Activated gamma-delta T cell treated with Interleukin-2 at 50 U/mL for 16 hours (primary cell): ENCODE measurements at places on chromosomes 12 and 14.

DNA sequence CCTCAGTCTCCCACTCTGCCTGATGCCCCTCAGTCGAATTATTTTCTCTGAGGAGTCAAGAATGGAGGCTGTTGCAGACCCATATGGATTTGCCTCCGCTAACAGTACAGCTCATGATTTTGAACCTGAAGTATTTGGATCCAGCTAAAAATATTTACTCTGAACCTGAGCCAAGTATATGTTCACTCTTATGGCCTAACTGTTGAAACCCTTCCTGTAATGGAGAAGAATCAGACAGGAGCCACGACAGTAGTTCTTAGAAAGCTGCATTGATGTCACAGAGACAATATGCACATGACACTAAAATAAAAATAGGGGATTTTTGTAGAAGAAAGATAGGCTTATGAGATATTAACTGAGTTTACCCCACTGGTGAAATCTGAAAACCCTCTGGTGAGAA is 1128.3 kb upstream of the FLRT2 start:
- DNase-seq: no peak

GRCh38 chr12:90622431-90622830 is 332.5 kb downstream of the CCER1 start:
- no peak for DNase-seq

DNA sequence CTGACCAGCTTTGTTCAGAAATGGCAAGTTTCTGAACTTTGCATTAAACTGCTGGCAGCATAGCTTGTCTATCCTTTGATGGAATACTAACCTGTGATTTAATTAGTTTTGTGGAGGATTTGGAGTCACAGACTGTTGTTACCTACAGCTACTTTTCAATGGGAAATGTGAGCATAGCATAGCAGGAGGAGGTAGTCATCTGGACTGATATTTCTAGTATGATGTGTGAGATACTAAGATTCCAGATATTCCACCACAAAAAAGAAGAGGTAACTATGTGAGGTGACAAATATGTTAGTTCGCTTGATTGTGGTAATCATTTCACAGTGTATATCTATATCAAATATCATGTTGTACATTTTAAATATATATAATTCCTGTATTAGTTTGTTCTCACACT is 833.0 kb downstream of the SLC6A15 start:
- no peak for DNase-seq

DNA sequence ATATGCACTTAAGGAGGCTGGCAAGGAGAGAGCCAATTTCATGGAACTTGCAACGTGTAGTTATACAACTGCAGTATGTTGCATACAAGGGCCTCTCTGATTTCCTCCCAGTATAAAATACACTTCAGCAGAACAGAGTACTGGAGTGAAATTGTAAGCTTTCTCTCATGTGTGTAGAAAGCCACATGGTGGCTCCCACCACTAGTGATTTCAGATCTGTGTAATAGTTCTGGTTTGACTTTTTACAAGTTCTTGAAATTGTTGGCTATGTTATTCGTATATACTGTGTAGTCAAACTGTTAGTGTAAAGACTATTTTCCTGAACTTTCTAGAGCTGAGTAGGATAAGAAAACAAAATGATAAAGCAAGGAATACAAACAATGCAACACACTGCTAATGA is 16.4 kb upstream of the LMO3 start:
- DNase-seq: no peak

- peak; percentile 59 for DNase-seq
These were observed 1.4 kb upstream of the DNAJC14 start for GRCh38 chr12:55830601-55831446.

DNA sequence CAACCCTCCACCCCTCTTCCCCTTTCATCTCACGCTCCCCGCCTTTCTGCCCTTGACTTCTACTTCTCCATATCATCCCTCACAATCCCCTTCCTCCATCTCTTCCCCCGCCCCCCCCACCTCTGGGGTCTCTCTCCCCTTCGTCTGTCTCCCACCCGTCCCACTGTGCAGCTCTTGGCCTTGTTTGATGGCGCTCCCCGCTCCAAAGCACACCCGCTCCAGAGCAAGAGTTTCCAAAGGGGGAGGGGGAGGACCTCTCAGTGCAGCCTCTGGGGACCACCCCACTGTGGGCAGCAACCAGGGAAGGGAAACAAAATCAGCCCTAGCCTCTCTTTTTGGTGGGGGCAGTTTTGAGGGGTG is 774 bp downstream of the CHGA start:
- DNase-seq: no peak

DNA sequence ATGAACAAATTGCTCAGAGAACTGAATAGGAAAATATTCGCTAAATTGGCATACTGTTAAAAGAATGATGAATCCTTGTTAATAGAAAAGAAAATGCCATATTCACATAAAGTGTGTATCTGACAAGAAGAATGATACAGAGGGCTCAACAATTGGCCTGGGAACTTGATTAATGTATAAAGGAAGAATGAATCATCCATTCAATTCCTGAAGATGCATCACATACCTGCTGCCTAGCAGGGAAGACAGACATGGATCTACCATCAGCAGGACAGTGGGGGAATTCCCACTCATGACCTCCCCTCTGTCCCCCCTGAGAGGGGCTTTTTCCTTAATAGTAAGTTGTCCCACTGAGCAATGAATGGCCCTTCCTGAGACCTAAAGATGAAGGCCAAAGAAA is 13.5 kb downstream of the PTPN21 start:
- no peak for DNase-seq

- DNase-seq: no peak
These were observed 1.0 kb downstream of the GMFB start for GRCh38 chr14:54487771-54488170.

- DNase-seq: no peak
These were observed 53.3 kb upstream of the E2F7 start for GRCh38 chr12:77118696-77119095.

DNA sequence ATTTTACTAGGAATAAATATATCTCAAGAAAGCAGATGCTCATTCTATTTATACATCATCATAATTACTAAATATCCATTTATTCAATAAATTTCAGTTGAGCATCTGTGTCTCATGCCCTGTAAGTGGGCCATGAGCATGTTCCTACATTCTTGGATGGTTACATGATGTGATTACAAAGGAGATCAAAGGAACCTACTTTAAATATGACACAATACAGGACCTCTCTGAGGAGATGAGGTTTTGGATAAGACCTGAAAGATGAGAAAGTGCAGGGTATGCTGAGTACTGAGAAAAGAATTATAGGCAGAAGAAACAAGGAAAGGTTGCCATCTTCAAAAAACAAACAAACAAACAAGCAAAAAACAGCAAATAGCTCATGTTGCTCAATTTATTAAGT is 105.4 kb upstream of the CNTN1 start:
- no peak for DNase-seq

DNA sequence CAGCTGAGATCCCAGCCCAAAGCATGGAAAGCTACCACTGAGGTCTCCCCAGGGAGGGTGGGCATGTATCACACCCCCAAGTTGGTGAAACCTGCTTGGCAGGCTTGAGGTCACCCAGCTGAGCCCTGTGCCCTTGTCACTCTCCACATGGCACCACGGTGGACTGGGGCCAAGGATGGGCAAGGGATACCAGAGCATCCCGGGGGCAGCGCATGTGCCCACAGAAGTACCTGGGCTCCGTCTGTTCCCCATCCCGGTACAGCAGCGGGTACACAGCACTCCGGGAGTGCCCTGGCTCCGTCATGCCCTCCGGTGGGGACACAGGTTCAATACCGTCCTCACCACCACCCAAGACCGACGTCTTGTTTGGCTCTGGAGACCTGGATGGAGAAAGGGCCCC is 38.0 kb downstream of the RFLNA start:
- no peak for DNase-seq

- DNase-seq: no peak
These were observed 384.0 kb downstream of the TMEM121 start for GRCh38 chr14:105910426-105910825.

GRCh38 chr12:46435625-46436024 is 63.1 kb upstream of the SLC38A2 start:
- no peak for DNase-seq

DNA sequence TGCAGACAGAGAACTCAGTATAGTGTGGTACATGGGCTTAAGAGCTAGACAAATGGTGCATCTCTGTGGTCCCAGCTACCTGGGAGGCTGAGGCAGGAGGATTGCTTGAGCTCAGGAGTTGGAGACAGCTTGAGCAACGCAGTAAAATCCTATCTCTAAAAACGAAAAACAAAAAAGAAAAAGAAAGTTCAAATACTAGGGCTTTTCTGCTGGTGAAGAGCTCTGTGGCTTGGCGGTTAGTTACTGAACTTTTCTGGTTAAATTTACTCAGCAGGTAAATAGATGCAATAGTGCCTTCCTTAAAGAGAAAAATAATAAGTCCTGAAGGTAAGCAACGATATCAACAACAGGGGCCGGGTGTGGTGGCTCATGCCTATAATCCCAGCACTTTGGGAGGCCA is 31.4 kb upstream of the RAP1B start:
- DNase-seq: no peak

DNA sequence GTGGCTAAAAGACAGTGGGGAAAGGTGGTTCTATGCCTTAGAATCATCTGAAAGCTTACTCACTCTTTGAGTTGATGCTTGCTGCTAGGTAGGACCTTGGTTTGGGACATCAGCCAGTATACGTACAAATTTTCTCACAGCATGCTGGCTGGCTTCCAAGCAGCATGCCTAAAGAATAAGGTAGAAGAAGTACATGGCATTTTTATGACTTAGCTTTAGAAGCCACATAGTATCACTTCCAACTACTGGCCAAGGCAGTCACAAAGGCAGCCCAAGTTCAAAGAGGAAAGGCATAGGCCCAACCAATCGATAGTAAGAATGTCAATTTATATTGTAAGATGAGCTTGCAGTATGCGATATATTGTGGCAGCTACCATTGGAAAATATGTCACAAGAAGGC is 284.2 kb upstream of the CAND1 start:
- no peak for DNase-seq

- no peak for DNase-seq
These were observed 53.5 kb downstream of the ETV6 start for GRCh38 chr12:11702959-11703358.

DNA sequence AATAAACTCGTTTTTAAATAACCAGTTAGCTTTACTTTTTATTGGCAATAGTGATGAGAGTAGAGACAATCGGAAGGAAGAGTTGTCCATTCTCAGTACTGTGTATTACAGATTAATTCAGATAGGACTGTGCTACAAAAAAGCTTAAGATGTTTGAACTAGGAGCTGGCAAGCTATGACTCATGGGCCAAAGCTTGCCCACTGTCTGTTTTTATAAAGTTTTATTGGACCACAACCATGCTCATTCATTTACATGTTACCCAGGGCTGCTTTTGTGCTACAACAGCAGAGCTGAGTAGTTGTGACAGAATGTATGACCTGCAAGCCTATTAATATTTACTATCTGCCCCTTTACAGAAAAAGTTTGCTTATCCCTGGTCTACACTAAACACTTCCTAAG is 19.4 kb downstream of the GNS start:
- no peak for DNase-seq

- no peak for DNase-seq
These were observed 269.0 kb upstream of the GARIN2 start for GRCh38 chr14:66920196-66920595.

GRCh38 chr12:116263844-116264243 is 13.6 kb downstream of the MED13L start:
- no peak for DNase-seq

- DNase-seq: no peak
These were observed 27.1 kb downstream of the PRKAB1 start for GRCh38 chr12:119695034-119695433.

DNA sequence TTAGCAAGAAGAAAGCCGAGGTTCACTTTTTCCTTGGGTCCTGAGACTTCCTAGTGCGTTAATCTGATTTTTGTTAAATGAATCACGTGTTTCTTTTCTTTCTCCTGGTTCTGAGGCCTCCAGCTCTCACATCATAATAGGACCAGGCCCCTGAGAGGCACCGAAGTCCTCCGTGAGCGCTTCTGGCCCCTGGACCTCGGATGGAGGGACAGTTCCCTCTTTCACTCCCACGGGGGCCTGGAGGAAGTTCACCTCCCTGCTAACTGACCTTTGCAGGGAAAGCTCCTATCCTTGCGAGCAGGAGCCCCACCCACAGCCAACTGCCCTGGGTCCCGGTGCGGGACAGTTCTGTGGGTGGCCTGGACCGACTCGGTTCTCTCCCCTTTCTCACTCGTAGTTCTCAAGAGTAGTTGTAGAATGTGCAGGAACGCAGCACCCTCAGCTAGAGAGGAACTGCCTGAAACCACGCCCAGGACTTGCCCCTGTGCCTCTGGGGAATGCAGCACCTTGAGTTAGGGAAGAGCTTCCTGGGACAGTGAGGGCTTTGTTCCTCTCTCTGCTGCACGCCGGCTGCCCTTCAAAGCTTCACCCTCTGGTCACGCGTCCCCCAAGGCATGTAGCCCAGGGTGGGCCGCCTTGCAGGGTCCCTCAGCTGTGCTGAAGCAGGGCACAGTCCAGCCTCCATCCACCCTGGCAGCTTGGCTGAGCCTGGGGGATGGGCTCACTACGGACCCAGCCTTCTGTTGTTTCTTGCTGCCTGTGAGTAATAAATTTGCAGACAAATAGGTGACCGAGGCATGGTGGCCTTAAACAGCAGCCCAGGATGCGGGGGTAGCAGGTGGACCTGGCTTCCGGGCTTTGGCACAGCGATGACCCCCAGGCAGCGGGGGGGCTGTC is 264.6 kb downstream of the ADGRD1 start:
- no peak for DNase-seq

GRCh38 chr14:53956427-53957201 is at the start of gene BMP4:
BMP4 (minus strand) TSS chr14:53956825; CDS start chr14:53952222, 4,603 bp downstream.
- DNase-seq: no peak

DNA sequence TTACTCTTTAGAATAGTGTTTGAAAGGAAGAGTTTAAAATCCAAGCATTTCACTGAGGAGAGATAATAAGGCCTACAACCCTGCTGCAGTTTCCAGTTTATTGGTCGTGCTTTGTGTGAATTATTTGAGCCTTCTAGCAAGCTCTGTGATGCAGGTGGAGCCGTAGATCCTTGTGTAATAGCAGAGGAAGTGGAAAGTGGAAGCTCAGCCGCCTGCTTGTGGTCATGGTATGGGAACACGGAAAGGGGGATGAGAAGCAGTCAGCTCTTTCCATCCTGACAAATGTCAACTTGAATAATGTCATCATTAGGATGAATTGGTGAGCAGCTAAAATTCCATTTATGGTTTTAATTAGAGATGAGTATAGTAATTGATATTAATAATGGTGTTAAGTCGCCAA is 29.1 kb downstream of the SYNE2 start:
- DNase-seq: no peak

- DNase-seq: no peak
These were observed 422.2 kb upstream of the FOXG1 start for GRCh38 chr14:28344381-28344780.

- no peak for DNase-seq
These were observed 210.6 kb downstream of the PHLDA1 start for GRCh38 chr12:75820848-75821578.

- no peak for DNase-seq
These were observed 190.2 kb upstream of the BTG1 start for GRCh38 chr12:92335831-92336230.

DNA sequence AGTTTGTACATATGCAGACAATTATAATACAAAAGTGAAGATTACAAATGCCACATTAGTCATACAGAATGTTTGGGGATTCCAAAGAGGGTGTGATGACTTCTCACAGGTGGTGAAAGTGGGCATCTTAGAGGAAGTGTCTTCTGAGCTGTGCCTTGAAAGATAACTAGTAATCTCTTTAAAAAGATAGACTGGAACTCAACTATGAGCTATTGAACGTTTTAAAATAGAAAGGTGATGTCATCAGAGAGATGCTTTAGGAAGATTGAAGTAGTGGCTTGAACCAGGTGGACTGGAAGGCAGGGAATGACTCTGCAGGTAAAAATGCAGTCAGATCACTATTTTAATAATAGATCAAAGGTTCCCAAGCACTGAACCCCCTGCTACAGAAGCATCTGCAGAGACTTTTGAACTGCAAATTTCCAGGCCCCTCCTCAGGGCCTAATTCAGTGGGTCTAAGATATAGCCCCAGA is 50.3 kb downstream of the SYT1 start:
- no peak for DNase-seq
